GM04504 (cell line): ENCODE measurements at places on chromosomes 1 and 21.

DNA sequence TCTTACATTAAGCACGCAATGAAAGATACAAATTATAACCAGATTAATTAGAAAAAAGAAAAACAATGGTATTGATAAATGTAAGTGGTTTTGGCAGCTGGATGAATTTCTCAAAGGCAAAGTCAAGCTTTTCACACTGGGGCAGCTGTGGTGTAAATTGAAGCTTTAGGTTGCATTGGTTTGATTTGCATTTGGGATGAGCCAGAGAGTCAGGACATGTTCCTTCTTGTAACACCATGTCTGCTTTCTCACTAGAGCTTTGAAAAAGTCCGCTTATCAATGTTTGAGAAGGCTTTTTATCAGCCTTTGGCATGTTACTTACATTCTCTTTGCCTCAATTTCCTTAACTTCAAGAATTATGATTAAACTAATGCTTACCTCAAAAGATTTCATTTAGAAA is 173.9 kb downstream of the GPATCH2 start:
- DNase-seq = no peak

GRCh38 chr1:228337031-228337564 is 69.5 kb downstream of the TRIM11 start:
- DNase-seq = no peak

DNA sequence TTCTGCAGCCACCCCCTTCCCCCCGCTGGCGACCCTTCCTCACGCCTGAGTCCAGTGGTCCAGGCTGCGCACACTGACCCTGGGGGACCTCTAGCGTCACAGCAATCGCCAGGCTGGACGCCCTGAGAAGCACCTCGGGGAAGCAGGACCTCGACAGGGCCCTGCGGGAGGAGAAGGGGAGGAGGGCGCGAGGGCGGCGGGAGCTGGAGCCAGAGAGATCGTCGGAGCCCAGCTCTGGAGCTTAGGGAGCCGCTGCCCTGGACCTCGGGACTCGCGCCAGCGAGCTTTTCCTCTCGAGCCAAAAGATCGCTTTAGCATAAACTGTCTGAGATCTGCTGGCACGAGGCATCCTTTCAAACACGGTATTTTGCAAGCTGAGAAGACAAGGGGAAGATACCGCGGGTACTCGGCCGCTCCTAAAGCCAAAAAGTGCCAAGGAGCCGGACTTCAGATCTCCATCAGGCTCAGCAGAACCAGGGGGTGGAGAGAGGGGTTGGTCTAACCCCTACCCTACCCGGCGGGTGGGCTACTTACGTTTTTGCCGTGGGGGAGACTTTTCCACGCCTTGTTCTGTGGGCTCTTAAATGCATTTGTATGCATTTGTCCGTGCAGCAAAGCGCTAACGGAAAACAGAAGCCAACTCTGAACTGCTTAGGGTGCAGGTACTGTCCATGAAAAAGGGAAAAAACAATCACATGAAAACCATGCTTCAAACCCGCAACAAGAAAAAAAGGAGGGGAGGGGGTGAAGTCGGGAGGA is 586 bp downstream of the COL24A1 start:
- DNase-seq = no peak

DNA sequence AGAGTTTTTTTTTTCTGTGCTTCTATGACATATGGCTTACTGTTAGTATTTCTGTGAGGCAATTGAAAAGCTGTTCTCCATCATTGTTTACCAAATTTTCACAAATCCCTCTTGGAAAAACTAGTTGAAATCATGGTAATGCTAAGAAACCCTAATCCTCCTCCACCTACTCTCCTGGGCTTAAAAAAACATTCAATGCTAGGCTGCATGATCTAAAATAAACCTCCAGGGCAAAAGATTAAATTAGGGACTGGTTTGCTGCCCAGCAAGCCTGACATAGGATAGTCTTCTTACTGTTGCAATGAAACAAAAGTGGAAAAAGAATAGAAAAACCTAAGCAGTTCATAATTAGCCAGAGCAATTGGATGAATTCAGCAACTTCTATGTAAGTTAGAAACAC is 16.1 kb downstream of the C1orf52 start:
- no peak for DNase-seq

DNA sequence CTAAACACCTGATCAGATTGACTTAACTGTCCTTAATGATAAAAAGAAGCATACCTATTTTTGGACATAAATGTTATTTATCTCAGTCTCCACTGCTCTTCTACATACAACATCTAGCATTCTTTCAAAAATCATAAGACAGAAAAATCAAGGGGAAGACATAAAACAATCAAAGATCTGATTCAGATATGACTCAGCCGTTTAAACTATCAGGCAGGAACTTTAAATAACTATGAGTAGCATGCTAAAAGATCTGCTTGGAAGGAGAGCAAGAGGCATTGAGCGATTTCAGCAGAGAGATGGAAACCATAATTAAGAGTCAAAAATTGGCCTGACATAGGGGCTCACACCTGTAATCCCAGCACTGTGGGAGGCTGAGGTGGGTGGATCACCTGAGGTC is 27.2 kb upstream of the SLC22A15 start:
- DNase-seq = peak; percentile 11

DNA sequence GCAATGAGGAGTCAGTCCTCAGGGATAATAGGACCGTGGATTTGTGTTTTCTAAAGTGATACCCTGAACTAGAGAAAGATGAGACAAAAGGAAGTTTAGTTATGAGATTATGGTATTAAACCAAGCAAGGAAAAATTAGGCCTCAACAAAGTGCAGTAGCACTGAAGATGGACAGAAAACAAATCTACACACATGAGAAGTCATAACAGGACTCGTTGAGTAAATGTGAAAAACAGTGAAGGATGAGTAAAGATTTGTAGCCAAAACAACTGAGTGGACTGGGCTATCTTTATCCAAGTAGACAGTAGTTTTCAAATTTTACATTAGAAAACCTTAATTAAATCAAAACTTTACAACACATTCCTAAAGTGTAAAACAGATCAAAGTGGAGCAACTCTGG is 15.0 kb downstream of the EPRS1 start:
- no peak for DNase-seq

GRCh38 chr1:55631509-55631908 is 416.3 kb upstream of the USP24 start:
- DNase-seq = peak; percentile 53
